Right kidney (tissue), 9 donors: ENCODE measurements at places on chromosomes 4 and X.

- no peak for DNase-seq
These were observed 35.5 kb downstream of the NAA11 start for GRCh38 chr4:79290376-79290775.

- DNase-seq, result no peak
These were observed 103.5 kb downstream of the IRF2 start for GRCh38 chr4:184370711-184371389.

DNA sequence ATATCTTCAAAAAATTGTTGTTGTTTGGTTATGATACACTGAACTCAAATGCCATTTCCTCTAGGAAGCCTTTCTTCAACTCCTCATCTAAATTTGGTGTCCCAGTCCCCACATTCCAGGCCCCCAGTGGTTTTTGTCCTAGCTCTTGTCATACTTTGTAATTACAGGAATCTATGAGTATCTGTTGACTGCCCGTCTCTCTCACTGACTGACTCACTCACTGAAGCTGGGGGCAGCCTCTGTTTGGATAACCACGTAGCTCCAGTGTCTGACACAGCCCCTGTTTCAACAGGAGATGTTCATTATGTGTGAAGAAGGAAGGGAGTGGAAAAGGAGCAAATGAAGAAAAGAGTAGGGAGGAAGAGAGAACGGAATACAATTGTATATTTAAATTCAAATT, 284.1 kb upstream of the TENM3 start:
- no peak for DNase-seq

GRCh38 chr4:24850674-24851073, 55.3 kb downstream of the SOD3 start:
- no peak for DNase-seq

GRCh38 chr4:52241916-52242315, 190.8 kb downstream of the SPATA18 start:
- no peak for DNase-seq

DNA sequence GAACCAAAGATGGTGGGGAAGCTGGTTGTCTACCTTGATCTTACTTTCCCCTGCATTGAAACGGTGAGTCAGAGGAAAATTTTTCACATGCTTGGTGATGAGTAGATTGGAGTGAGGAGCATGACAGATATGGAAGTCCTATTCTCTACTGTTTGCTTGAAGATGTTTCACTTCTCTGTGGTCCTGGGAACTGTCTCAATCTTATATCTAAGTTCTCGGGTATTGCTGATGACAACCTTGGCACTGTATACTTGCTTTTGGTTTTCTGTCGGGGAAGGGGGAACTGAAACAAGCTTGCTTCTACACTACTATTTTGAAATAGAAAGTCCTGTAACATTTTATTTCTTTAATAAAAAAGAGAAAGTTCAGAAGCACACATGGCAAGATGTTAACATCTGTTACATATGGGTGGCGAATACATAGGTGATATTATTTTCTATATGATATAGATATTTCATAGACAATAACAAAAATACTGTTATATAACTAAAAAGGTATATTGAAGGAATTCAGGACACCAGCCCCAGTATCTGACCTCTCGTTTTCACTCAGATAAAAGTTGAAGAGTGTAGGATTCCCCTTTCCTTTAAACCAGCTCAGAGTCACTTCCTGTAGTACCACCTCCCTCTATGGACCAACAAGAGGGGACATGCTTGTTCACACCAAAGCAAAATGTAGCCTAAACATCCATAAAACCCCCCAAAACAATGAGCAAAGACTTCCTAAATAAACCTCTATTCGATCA, 88.8 kb downstream of the FMR1NB start:
- DNase-seq, result no peak

GRCh38 chrX:138710866-138711341, 613 bp downstream of the FGF13 start:
- DNase-seq, result peak; percentile 61

GRCh38 chr4:112735474-112735951, 98.6 kb downstream of the LARP7 start:
- DNase-seq, result no peak

- DNase-seq, result no peak
These were observed 38.4 kb downstream of the UGT2A2 start for GRCh38 chr4:69601065-69601464.

- no peak for DNase-seq
These were observed 42.4 kb upstream of the SLC39A8 start for GRCh38 chr4:102387552-102388150.

- no peak for DNase-seq
These were observed 577.4 kb upstream of the INTU start for GRCh38 chr4:127055357-127055756.

- DNase-seq, result no peak
These were observed 53.9 kb upstream of the GALNTL6 start for GRCh38 chr4:171759274-171759673.

- no peak for DNase-seq
These were observed 118.1 kb downstream of the AKAP4 start for GRCh38 chrX:50082741-50083140.

DNA sequence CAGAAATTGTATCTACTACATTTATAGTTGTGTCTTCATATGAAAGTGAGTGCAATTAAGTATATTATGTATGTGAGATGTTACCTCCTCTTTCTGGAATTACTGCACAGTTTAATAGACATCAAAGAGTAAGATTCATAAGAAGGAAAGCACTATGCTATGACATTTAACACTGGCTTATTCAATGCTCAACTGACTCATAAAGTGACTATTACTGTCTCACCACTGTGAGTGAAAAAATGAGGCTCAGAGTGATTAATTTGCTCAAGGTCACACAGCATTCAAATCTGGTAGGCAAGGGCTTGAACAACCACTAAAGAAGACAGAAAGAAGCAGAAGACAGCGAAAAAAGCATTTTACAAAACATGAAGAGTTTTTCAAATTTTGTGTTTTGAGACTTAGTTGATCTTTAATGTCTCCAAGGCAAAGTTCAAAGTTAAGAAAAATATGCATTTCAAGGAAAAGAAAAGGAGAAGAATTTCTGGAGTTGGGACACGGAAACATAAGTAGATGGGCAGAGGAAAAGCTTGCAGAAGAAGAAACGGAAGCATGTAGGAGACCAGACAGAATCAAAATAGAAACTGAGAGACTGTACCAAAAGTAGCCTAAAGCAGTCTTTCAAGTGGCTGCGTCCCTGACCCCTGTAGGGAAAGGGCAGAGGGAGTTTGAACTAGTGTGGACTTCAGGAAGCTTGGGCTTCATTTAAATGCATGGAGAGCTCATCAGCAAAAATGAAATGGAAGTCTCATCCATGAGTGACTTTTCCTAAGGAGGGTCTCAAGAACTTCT, 66.3 kb downstream of the KCNIP4 start:
- DNase-seq, result no peak

GRCh38 chrX:83022020-83022419, 486.1 kb upstream of the POU3F4 start:
- no peak for DNase-seq
